Hepatocyte (in vitro differentiated cells): ENCODE measurements at places on chromosomes 4 and X.

GRCh38 chr4:5018096-5018495, 1.2 kb downstream of the CYTL1 start:
- DNase-seq = no peak

GRCh38 chrX:43641691-43642090, 14.4 kb upstream of the MAOA start:
- DNase-seq = no peak

DNA sequence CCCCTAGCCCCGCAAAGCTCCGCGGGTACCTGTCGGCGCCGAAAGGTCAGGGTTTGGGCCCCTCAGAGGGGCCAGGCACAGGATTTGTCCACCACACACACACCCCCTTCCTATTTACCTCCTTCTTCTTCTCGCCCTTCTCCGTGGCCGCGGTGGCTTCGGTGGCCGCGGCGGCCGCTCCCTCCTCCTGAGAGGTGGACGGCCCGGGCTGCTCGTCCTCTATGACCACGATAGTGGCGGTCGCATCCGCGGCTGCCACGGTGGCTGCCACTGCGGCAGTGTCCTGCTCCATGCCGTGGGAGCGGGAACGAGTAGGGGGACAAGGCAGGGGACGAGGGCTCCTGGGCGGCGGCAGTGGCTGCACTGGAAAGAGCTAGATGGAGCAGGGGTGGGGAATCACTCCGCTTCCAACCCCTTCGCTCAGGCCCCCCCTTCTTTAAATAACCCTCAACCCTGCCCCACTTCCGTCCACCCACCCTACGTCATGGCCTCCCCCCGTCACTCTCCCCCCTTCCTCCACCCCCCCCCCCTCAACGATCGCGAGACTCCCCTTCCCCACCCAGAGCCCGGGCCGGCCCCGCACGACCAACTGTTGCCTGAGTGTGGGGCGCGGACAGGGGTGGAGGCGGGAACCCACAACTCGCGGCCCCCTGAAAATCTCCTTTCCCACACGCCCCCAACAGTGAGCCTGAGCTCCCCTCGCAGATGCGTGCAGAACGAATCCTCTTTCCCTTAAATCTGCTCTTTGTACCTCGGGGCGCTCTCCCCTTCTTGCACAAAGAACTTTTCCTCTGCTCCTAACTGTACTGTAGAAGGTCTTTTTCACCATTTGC, at the start of gene SMARCA1:
Gene SMARCA1, minus strand, starts transcription at position 412 of the 833 bp plus-strand sequence. Its CDS starts 120 bp downstream, at position 292.
- DNase-seq = peak; percentile 84

GRCh38 chr4:10947898-10948297, 263.3 kb upstream of the CLNK start:
- no peak for DNase-seq

DNA sequence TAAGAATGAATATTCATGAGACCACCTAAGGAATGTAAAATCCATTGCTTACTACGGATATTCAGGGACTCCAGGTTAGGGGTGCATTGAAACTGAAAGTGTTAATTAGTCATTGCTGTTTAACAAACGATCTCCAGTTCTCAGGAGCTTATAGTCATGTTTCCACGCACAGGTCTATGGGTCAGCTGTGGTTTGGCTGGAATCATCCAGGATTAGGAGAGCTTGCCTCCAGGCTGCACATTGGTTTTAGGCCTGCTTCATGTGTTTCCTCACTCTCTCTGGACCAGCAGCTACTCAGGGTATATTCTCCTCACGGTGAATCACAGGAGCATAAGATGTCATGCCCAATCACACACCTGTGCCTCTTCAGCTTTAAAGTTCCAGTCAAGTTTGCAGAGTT, 98.9 kb downstream of the ATXN3L start:
- peak; percentile 32 for DNase-seq

- peak; percentile 17 for DNase-seq
These were observed 1.0 kb downstream of the HNRNPH2 start for GRCh38 chrX:101409043-101409442.

- DNase-seq = no peak
These were observed 33.1 kb downstream of the LEF1 start for GRCh38 chr4:108135549-108136209.

GRCh38 chrX:46694549-46694948, 64.4 kb downstream of the SLC9A7 start:
- no peak for DNase-seq

DNA sequence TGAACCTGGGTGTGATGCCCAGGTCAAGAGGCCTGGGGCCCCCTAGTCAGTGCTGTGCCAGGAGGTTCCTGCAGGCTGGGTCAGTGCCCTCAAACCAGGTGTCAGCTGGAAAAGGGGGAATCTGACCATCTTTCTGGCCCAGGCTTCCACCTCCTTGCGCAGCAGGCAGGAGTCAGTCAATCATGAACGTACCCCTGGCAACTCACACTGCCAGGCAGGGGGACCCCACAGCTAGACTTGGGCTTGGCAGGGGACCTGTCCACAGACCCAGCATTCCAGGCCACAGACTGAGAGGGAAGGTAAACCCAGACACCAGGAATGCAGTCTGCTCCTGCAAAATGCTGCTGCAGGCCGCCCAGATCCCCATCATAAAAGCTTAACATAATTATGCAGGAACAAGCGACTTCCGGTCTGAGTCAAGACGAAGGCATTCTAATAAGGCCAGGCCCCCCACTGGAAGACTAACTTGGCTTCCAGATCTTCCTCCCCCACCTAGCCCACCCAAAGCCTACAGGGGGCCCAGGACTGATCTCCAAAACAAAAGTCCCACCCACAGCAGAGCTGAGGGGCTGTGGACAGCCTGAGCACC, 156.3 kb downstream of the BCOR start:
- no peak for DNase-seq

DNA sequence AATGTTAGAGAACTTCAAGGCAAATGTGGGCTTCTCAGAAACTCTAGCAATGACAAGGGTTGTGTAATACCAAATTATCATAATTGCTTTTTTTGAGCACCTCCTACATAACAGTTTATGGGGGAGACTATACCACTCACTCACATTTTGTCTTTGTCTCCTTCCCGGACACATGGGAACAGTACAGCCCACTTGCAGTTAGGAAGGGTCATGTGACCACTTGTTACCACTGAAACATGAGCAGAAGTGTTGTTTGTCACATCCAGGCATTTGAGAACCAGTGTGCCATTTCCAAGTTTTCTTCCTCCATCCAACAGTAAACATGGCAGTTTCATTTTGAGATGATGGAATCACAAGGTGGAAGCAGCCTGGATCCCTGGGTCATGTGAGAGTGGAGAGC, 6.9 kb downstream of the MAGEA11 start:
- no peak for DNase-seq

DNA sequence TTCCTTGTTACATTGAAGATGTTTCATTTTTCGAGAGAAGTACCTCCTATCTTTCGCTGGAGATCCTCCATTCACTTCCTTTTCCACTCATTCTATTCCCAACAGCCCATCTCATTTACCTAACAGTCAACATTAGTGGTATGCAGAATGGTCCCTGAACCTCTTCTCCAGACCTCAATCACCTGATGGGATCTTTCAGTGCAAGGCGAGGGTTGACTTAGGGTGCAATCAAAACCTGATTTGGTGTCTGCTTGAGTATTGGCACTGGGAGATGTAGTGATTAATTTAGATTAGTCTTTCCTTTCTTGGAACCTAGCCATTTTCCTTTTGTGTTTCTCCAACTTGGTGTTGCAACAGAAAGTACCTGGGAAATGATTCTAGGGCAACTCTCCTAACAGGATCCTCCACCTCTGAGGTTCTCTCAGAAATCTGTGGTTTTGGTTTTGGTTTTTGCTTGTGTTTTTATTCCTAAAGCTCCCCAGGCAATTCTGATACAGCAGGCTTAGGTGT, 18.4 kb downstream of the DDX3X start:
- DNase-seq = no peak

GRCh38 chrX:153673428-153674218, at the start of gene PNCK:
PNCK (minus strand) TSS chrX:153673813; CDS start chrX:153673076, 737 bp downstream.
- DNase-seq = no peak

GRCh38 chr4:152575533-152575932, 39.6 kb upstream of the FBXW7 start:
- DNase-seq = no peak

- peak; percentile 10 for DNase-seq
These were observed 10.4 kb downstream of the MAD2L1 start for GRCh38 chr4:120056246-120056645.

DNA sequence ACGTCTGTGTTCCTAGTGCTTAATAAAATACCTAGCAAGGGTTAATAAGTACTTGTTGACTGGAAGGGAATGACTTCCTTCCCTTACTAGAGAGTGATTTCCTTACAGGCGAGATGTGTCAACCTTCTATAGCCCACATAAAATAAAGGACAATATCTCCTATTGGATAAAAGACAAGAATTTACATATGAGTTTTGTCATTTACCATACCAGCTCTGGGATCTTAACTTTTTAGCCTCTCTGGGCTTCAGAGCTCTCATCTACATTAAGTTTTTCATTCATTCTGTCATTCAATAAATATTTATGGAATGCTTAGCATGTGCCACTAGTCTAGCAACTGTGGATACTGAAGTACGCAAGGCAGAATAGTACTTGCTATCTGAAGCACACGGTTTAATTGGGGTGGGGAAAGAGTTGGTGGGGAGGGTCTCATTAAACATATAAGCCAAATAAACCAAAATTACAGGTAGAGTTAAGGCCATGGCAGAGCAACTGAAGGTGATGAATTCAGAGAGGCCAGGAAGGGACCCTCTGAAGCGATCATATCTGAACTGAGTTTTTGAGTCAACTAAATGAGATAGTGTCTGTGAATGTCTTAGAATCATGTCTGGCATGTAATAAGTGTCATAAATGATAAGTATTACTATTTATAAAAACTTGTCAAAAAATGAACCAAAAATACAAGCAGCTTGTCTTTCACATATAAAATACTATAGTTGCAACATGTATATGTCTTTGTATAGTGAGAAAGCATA, 91.6 kb upstream of the BMP2K start:
- no peak for DNase-seq

DNA sequence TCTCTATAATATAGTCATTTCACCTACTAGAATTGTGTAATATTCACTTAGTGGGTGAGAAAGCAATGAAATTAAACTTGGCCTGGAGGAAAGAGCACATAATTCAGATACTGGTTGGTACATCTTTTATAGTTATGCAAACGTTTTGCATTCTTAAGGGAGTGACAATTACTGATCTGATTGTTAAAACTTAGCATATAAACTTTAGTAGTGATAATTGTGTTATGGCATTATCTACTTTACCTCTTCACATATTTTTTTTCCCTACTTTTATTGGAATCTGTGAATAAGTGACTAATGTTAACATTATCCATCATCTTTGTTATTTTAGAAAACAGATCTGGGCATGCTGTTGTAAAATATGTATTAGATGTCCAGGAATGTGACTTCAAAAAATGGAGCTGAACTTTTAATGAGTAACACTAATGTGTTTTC, 217.4 kb upstream of the GIMD1 start:
- no peak for DNase-seq

GRCh38 chr4:106529348-106530023, 160.9 kb upstream of the GIMD1 start:
- DNase-seq = no peak

- DNase-seq = no peak
These were observed 86.2 kb downstream of the MAMLD1 start for GRCh38 chrX:150449313-150449712.
